ENCODE measurements at places on chromosomes 6 and 20. TPM values are rescaled to one million over a fixed set of nuclear protein-coding genes. Genes with fewer than 3 reads are reported as not detected.

RIPOR2 gene
- 18.6 TPM for total RNA-seq

WFDC5 gene
- not detected for total RNA-seq

SLC22A1 gene
- total RNA-seq: not detected

FGD2 gene
- total RNA-seq: not detected

ZNF334 gene
- total RNA-seq: 1.9 TPM

ZBP1 gene
- 3.0 TPM for total RNA-seq

SLC17A1 gene
- not detected for total RNA-seq

DNA sequence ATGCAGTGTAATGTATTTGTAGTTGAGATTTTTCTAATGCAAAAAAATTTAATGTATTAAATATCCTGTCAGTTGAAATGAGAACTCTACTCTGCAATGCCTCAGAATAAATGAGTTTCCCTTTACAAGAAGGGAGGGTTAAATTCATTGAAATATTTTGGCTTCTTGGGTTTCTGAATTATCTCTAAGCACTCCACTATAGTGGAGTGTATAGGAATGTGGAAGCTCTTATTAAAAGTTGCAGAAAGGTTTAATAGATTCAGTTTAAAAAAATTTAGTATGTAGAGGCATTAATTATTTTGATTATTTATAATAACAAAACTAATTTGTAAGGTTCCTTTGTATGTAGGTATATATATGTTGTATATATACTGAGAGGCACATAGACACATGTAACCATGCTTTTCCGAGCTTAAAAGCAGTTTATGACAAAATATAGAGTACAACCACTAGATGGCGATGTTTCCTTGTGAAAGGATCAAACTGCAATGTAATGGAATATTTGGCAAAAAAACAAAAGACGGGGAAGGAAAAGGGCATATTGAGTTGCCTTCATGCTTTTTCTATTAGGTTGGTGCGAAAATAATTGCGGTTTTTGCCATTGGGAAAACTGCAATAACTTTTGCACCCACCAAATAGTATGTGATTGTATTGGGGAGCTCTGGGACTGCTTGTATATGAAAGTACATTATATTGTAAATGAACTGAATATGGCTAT lies 144.2 kb downstream of the MYO6 start:
- DNase-seq: peak; percentile 70

DNA sequence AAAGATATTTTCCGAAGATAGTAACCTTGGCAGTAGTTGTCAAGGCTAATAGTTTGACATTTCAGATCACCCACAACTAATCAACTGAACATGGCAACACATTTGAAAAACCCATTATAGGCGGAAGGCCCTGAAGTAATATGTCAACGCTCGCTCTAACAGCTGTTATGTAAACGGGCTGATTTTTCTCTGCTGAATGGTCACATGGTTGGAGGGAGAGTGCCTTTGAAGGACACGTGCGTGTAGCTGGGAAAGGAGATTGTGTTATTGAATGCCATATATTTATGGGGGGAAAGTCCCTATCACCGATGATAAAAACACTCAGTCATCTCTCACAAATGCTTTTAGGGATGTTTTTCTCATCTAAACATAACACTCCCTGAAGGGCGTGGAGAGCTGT lies 160.0 kb upstream of the RALGAPA2 start:
- DNase-seq: no peak

DNA sequence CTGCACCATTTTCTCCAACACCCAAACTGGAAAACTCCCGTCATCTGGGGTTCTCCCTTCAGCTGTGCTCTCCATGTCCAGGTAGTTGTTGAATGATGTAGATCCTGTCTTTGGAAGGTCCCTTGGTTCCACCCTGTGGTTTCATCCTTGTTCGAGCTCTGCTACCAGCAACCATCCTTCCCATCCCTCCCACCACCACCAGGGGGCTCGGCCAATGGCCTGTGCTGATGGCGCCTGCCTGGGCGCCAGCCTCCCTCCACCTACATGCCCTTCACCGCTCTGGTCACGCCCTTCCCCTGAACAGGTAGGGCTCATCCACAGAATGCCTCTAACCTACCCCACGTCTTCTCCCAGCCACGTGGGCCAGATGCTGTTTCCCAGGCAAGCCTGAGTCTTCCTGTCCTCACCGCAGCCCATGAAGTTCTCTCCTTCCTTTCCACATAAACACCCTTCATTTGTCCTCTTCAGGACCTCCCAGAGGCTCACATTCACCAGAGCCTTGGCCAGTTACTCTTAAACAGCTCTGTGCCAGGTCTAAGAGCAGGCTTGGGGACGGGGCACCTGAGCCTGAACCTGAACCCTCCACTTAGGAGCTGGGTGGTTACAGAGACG lies 75.1 kb upstream of the DUSP22 start:
- DNase-seq: no peak

TRIM10 gene
- total RNA-seq: not detected

TMEM170B gene
- 1.2 TPM for total RNA-seq

- DNase-seq: peak; percentile 75
These were observed 6.3 kb upstream of the UTRN start for GRCh38 chr6:144278659-144279314.

DNA sequence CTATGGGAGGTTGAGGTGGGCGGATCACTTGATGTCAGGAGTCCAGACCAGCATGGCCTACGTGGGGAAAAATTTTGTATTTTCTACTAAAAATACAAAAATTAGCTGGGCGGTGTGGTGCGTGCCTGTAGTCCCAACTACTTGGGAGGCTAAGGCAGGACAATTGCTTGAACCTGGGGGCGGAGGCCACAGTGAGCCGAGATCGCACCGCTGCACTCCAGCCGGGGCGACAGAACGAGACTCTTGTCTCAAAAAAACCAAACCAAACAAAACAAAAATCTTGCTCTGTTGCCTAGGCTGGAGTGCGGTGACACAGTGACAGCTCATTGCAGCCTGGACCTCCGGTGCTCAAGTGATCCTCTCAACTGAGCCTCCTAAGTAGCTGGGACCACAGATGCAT lies 16.2 kb downstream of the OR2W1 start:
- no peak for DNase-seq

DNA sequence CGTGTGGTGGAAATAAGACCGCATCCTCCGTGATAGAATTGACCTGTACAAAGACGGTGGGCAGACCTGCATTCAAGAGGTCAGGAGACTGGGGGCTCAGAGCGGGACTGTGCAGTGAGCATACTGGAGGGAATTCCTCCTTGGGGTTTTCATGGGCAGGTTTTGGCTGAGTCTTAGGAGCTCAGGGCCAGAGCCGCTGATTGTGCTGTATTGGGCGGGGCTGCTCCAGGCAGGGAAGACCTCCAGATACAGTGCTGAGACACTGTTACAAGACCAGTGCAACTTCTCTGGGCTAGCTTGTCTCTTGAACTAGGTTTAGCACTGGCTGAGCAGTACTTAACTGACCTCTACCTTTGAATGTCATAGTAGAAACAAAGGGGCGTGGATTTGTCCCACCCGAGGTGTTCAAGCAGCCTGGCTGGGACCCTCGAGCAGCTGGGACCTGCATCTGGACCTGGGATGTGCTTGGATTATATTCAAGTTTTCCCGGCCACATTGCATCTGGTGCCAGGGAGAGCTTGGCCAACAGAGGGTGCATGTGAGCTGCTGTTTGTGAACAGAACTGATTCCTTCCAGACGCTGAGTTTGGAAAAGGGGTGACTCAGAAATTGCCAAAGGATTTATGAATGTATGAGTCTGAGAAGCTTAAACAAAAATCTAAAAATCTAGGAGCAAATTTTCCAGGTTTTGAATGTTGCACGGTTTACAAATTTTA lies 33.4 kb upstream of the SLC22A1 start:
- DNase-seq: peak; percentile 66

AIF1 gene
- total RNA-seq: not detected

DNA sequence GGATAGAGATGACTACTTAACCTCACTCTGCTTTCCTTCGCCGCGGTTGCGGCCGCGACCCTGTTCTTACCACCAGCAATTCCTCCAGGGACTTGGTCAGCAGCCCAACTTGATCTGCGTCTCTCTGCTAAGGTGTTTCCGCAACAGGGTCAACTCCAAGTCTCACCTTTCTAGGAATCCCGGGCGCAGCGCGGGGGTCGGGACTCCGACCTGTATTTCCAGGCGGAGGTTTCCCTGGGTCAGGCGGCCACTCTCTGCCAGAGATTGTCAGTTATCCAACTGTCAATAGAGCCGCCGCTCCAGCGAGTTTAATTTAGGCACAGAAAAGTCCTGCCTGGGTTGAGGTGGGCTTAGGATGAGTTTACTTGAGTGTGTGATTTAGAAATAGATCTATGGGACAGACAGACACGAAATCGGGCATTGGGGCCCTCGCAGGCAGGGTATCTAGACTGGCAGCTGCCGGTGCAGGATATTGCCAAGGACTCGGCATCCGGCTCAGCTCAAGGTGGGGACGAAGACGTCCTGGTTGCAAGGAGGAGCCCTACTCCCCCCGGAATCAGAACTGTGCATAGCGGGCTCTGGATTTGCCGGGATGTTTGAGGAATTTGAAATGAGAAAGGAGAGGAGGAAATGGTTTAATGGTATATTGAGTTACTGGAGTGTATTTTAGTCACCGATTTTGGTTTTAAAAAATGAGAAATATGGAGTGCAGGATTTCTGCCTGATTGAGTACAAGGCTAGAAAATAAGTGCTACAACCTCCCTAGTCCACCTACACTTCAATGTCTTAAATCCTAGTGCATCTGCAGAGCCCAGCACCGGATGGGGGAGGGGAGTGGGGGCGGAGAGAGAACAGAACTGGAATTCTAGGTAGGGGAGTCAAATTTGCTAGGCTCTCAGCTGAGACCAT lies 23.7 kb downstream of the POM121L2 start:
- peak; percentile 58 for DNase-seq

DNA sequence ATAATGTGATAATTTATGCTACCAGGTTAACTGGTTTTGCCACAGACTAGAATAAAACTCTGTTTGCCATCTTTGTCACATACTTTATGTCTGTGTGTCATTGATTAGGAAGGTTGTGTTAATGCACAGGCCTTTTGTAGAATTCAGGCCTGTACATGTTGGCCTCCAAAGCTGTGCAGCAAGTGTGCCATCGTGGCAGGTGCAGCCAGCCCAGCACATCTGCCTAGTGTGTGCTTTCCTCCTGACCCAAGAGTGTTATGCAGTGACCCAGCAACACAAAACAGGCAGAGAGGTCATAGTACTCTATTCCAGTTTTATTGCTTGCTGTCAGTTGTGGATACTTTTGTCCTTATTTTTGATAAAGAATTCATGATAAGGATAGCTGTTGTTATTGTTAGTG lies 3.7 kb downstream of the MAP3K4 start:
- DNase-seq: no peak

Measured in M059J (cell line).